ENCODE measurements at places on chromosomes 3 and 15. TPM values are rescaled to one million over a fixed set of nuclear protein-coding genes. Genes with fewer than 3 reads are reported as not detected.

Gene NAALADL2
- polyA plus RNA-seq: 17.3 TPM

Gene TMEM207
- 0.08 TPM for polyA plus RNA-seq

Gene LRRIQ4
- not detected for polyA plus RNA-seq

Gene SPATA12
- not detected for polyA plus RNA-seq

- DNase-seq: no peak
These were observed 35.9 kb downstream of the NR1I2 start for GRCh38 chr3:119817583-119818363.

- no peak for DNase-seq
These were observed 41.5 kb downstream of the CP start for GRCh38 chr3:149180057-149180573.

DNA sequence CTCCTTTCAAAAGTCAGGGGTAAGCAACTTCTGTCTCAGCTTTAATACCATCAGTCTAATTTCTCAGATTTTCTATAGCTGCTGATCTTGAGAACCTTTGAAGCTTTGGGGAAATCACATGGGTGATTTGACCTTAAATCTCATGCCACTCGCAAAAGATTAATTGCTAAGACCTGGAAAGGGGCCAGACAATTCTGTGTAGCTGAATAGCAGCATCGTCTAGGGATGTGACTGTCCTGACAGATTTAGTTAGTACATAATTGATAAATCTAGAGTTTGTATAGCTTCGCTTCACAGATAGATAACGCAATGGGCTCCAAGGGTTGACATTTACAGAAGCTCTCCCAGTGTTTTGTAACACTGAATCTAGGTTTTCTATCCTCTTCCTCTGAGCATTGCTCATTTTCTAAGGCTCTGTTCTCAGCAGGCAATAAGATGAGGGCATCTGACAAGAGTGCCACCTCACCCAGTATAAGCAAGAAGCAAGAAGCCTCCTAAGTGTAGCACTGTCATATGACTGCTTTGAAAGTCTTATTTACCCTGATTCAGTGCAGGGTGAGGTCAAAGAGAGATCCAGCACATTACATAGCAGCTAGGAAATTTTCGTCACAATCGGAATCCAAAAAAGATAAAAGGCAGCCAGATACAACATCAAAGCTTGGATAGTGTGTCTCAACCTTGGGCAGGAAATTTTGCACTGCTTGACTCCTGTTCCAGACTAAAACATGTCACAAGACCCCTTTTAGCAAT lies 47.7 kb upstream of the DUT start:
- peak; percentile 24 for DNase-seq

- DNase-seq: no peak
These were observed 12.9 kb upstream of the ULK3 start for GRCh38 chr15:74855857-74856256.

DNA sequence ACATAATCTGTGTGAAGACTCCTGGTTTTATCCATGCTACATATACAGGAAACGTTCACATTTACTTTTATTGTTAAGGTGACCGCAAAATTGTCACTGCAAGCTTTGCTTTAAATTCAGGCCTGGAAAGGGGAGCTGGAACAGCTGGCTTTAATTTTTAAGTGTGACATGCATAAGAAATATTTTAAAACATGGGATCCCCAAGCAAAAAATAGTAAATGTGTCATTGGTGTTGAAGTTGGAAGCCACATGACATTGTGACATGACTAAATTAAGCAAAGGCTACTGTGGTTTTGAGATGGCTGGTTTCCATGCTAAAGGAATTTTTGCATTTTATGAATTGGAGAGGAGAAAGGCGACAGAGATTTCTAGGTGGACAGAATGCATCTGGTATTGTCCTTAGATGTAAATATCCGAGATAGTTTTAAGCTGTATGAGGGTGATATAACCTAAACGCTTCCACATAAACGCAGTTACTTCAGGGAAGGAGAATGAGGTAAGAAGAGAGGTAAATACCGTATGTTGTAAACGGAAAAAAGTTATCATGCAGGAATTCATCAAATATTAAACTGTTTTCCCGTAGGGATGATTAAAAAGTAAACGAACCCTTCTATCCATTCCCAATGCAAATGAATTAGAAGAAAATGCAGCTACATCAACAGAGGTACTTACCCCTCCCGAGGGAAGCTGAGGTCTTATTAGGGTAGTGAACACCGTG lies 927 bp upstream of the FYTTD1 start:
- no peak for DNase-seq

- DNase-seq: no peak
These were observed 46.8 kb downstream of the LSM3 start for GRCh38 chr3:14225421-14225820.

- DNase-seq: peak; percentile 32
These were observed 21.7 kb upstream of the GMNC start for GRCh38 chr3:190883973-190884832.

- DNase-seq: no peak
These were observed 41.6 kb downstream of the MEGF11 start for GRCh38 chr15:66211670-66212562.

DNA sequence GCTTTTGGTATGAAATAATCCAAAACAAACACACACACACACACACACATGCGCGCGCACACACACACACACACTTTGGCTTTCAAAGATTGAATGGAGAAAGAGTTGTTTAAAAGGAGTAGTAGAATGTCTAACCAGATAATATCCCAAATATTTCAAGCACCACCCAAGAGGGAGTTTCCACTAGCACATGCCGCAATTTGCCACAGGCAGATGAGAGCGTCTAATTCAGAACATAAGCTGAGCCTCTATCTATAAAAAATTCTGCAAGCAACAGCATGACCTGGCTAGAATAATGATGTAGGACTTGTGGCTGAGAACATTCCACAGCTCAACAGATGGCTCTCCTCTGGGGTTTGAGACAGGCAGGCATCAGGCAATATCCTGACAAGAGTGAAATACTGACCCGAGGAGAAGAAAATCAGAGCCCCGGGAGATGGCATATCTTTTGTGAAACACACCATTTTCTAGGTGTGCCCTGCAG lies 302.5 kb upstream of the GADL1 start:
- no peak for DNase-seq

- peak; percentile 93 for DNase-seq
These were observed 22.0 kb downstream of the GASK1A start for GRCh38 chr3:43001094-43001553.

- DNase-seq: no peak
These were observed 30.6 kb upstream of the LYSMD4 start for GRCh38 chr15:99763827-99764226.

All from right lung (tissue), 10 donors.